ENCODE measurements at places on chromosomes 16 and 17.

DNA sequence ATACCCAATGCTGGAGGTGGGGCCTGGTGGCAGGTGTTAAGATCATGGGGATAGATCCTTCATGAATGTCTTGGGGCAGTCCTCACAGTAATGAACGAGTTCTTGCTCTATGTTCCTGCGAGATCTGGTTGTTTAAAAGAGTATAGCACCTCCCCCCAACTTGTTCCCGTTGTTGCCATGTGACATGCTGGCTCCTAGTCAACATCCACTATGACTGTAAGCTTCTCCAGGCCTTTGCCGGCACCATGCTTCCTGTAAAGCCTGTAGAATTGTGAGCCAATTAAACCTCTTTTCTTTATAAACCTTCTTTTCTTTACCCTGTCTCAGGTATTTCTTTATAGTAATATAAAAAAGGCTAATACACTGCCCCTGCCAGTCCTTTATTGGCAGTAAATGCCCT lies 33.3 kb downstream of the RANBP10 start:
- DNase-seq, result no peak

DNA sequence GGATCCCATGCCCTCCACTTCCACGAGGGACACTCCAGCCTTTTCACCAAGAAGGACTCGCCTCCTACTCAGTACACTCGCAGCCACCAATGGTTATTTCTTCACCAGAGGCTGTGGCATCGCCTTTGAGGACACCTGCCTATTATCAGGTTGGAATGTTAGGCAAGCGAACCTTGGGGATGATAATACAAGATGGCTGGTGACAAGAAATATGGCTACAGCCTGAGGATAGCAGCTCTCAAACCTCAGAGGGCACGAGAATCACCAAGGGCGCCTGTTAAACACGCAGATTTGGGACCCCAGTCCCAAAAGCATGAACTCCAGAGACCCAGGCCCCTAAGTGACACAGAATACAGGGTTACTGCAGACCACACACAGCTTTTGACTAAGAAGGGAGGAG lies 58.1 kb downstream of the CYTH1 start:
- no peak for DNase-seq

GRCh38 chr16:89842471-89843408 lies 14.5 kb downstream of the SPIRE2 start:
- DNase-seq, result peak; percentile 21

- DNase-seq, result no peak
Observed at GRCh38 chr17:64509179-64509578, 2.4 kb downstream of the CEP95 start.

DNA sequence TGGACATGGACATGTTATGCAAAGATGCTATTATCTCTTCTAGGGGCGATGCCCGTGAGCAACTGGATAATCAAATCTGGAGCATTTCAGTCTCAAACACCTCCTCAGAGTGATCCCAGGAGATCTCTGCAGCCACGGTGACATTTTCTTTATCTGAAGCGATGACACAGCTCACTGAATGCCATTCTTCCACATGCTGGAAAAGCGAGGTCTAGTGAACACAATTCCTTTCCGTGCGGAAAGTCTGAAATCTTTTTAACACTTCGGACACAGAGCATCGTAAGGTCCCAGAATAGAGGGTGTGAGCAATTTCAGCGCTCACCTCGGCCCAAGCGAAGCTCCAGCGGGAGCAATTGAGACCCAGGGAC lies 531 bp upstream of the HASPIN start:
- DNase-seq, result no peak
